ENCODE measurements at places on chromosomes 3 and 15.

DNA sequence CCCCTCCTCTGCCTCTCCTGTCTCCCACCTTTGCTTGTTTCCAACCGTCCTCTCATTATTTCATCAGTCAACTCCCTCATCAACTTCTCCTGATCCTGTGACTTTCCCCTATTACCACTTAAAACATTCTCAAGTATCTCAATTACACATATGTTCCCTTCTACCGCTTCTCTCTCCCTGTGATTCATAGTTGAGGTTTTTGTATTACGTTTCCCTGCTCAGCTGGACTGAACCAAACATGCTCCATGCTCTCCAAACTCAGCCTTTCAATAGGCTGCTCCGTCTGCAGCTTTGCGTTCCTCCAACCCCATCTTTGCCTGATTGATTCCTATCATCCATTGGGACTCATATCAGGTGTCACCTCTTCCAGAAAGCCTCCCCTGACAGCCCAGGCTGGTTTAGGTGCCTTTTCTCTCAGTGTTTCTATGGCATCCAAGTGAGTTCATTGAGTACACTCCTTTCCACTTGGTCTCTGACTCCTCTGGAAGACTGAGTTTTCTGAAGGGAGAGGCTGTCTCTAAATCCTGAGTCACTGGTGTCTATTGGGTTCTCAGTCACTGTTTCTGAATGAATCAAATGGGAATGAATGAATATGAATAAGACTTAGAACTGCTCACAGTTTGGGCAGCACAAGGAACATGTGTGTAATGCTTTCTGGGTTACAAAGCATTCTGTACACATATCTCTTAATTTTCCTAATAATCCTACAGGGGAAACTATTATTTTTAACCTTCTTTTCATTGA lies 56.4 kb downstream of the PLD1 start:
- DNase-seq = no peak

DNA sequence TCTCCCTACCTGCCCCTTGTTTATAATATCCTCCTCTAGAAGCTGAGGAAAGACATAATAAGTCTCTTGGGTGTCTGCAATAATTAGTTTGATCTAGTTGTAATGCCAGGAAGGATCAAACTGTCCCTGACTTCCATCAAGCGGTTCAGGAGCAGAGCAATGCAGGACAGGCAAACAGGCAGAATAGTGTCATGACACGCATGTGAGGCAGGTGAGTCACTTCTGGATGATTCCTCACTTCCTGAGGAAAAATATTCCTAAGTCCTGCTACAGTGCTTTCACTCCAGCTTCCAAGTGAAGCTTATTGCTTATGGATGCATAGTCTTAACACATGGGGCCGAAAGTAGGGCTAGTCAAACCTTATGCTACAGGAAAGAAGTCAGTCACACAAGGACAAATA lies 85.8 kb downstream of the GREM1 start:
- no peak for DNase-seq

- DNase-seq = no peak
These were observed 123.3 kb downstream of the ADAMTS17 start for GRCh38 chr15:100218434-100218833.

DNA sequence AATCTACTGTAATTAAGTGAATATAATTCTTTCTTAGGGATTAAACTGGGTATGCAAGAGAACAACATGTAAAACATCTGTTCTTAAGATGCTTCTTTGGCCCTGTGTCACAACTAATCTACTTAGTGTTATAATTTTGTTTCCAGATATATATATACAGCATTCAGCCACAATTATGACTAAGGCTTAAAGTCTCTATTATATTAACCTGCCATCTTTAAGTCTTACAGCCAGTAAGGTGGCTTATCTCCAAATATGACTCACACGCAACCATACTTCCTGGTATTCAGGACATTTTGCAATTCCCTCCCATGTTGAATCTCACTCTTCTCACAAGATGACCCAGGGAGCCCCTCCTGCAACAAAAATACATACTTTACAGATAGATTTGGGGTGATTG lies 6.6 kb upstream of the KBTBD8 start:
- DNase-seq = no peak

GRCh38 chr15:22995795-22996194 lies 15.6 kb upstream of the CYFIP1 start:
- no peak for DNase-seq

GRCh38 chr15:40873694-40874561 lies at the start of gene RHOV:
TSS of gene RHOV (minus strand) at chr15:40874234. CDS start at chr15:40874139, 95 bp downstream.
- DNase-seq = peak; percentile 38

GRCh38 chr3:191555037-191555436 lies 94.1 kb downstream of the PYDC2 start:
- no peak for DNase-seq

- DNase-seq = no peak
These were observed 2.4 kb upstream of the RNU5B-1 start for GRCh38 chr15:65302061-65302460.

GRCh38 chr3:98800401-98800800 lies 37.3 kb downstream of the ST3GAL6 start:
- no peak for DNase-seq

DNA sequence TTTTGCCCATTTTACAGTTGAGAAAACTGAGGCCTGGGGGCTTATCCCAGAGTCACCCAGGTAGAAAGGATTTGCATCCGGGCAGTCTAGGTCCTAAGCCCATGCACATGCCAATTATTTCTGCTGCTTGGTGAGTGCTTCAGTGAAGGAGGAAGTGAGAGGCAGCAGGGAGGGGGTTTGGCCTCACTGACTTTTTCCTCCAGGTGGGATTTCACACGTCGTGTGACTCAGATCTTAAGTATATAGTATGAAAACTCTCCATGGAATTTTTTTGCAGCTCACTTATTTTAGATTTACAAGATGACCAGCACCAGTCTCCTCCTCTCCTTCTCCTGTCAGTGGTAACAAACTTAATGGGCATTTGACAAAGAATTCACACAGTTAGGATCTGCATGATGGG lies 4.6 kb downstream of the ITGA11 start:
- DNase-seq = no peak

DNA sequence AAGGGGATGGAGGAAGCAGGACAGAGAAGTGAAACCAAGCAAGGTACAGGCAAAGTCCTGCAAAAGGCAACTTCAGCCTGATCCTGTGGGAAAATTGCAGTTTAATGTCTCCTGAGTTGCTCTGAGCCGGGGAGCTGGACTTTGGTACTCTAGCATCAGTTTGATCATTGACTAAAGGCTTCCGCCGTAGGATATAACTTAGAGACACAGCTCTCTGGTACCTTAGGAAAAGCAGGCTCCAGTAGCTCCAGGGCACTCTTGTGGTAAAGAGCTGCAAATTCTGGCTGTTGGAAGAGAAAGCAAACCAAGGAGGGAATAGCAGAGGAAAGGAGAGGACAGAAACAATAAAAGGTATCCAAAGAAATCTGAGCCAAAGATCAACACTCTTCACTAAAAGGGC lies 521.1 kb downstream of the PLOD2 start:
- DNase-seq = no peak

DNA sequence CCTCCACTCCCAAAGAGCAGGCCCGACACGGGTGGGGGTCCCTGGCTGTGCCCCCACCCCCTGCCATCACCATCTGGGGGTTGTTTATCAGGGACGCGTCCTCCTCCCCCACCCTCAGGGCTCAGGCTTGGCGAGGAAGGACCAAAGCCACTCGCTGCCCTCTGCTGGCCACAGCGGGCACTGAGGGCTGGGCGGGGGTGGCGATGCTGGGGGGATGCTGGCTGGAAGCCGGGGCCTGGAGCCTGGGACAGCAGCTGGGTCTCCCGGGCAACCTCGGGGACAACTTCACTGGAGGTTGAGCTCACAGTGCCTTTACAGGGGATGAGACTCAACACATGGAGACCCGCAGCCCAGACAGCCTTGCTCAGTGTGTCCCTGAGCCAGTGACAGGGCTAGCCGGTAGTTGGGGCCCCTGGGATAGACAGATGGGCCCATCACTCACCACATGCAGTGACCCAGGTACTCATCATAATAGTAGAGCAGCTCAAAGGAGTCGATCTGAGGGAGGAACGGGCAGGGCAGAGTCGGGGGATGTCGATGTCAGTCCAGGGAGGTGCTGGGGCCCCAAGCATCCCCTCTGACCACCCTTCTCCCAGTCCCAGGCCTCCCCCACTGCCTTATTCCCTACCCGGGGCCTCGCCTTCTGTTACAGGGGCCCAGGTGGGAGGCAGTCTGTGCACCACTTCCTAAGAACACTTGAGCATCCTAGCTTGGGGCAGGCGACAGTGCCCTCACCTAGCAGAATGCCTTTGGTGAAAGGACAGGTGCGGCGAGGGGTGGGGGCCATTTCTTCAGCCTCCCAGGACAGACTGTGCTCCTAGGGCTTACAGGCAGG lies 5.9 kb upstream of the CALML4 start:
- peak; percentile 63 for DNase-seq

GRCh38 chr15:73839699-73840377 lies 33.5 kb upstream of the TBC1D21 start:
- DNase-seq = no peak

DNA sequence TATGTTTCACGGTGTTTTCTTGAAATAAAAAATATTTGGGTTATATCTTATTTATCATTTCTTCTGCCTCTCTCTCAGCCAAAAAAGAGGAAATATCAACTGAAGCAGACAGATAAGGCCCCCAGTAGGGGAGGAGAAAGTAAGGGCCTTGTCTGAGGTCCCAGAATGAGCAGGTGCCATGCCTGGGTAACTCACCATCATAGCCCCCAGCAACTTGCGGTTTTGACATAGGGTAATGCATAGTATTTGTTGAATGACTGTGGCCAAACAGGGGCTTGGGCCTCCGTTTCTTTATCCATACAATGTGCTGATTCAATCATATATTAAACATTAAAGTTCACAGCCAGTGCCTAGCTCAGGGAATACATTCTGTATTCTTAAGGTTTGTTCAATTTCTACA lies 119.6 kb downstream of the ABI3BP start:
- no peak for DNase-seq

- no peak for DNase-seq
These were observed 172.8 kb upstream of the SNTN start for GRCh38 chr3:63479661-63480035.

DNA sequence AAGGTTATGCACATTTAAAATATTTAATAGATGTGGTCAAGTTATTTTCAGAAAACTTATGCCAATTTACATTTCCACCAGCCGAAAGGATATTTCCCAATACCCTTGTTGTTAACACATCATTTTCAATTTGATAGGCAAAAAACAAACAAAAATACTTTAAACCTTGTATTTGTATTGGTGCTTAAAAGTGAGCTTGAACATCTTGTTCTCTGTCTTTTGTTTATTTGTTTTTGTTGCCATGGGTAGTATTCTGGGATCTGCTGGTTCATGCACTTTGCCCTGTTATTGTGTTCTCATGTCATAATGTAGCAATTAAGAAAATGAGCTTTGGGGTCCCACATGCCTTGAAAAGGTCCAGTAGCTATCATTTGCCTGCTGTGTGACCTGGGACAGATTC lies 191.4 kb downstream of the LRTM1 start:
- DNase-seq = no peak

DNA sequence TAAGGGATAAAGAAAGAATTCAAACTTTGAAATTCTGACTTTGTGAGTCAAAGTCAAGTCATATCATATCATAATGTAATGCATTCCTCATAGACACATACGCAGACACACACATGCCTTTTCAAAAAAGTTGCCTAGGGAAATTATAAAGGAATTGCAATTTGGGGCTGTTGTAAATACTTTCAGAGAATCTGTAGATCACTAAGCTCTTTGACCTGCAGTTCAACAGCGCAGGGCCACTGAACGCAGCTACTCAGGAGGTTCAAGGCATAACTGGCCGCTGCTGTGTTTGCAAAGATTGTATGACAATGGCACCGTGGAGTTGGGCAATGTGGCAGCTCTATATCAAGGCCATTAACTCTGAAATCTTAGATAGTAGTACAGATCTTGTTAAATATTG lies 188.4 kb upstream of the THRB start:
- DNase-seq = no peak

- peak; percentile 38 for DNase-seq
These were observed 499 bp downstream of the ALDH1A2 start for GRCh38 chr15:58064980-58065444.

GRCh38 chr3:97823046-97824004 lies 1.5 kb downstream of the CRYBG3 start:
- DNase-seq = peak; percentile 21

- DNase-seq = no peak
These were observed 327.8 kb downstream of the GBE1 start for GRCh38 chr3:81433675-81434074.

DNA sequence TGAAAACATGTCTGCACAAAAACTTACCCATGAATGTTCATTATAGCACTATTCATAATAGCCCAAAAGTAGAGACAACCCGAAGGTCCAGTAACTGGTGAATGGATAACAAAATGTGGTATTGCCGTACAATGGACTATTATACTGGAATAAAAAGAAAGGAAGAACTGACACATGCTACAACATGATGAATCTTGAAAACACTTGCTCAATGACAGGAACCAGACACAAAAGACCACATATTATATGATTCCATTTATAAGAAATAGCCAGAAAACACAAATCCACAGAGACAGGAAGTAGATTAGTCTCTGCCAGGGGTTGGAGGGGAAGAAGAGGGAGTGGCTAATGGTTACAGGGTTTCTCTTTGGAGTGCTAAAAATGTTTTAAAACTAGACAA lies 18.3 kb downstream of the SHC4 start:
- DNase-seq = no peak

GRCh38 chr15:75921732-75922703 lies 18.3 kb downstream of the FBXO22 start:
- DNase-seq = no peak

DNA sequence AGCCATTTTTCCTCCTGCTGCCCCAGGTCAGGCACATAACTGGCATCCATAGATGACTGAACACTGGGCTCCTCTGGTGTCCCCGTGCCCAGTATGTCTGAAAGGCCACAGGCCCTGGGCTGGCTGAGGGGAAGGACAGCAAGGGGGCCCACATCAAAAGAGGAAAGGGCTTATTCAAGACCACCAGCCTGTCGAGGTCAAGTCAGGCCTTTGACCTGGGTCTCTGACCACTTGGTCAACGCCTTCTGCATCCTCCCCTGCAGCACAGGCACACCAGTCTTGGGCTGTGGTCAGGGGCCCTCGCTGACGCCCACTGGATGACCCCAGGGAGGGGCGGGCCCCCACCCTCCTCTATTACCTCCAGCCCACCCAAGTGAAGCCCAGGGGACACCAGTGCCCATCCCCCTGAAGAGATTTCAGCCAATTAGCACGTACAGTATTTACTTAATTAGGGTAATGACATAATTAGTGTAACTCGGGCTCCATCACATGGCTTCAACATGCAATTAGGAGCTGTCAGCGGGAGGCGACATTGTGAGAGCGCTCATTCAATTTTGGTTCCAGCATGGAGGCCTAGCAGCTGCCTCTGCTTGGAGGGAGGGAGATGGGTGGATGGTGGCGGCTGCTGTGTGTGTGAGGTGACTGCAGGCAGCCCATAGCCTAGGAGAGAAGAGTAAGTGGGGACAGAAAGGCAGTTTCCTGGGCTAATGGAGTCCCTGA lies 13.5 kb upstream of the DNAH1 start:
- DNase-seq = no peak

DNA sequence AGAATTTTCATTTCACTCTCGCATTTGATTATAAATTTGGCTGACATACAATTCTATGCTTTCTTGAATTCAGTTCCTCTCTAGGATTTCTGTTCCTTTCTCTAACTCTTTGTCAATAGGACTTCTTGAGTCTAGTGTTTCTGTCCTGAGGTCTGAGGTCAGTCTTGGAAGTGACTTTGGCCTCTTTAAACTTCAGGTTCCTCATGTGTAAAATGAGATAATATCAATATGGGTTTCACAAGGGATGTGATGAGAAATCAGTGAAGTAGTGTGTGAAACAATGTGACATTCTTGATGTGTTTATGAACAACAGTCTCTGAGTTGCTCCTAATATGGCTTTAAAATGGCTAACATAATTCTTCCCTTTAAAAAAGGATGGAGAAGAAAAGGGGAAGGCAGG lies 92.2 kb downstream of the SV2B start:
- DNase-seq = no peak
